ENCODE measurements at places on chromosomes 2 and 18.
A peak's percentile ranks its signal among the peaks of the same experiment; 100 is the strongest.

DNA sequence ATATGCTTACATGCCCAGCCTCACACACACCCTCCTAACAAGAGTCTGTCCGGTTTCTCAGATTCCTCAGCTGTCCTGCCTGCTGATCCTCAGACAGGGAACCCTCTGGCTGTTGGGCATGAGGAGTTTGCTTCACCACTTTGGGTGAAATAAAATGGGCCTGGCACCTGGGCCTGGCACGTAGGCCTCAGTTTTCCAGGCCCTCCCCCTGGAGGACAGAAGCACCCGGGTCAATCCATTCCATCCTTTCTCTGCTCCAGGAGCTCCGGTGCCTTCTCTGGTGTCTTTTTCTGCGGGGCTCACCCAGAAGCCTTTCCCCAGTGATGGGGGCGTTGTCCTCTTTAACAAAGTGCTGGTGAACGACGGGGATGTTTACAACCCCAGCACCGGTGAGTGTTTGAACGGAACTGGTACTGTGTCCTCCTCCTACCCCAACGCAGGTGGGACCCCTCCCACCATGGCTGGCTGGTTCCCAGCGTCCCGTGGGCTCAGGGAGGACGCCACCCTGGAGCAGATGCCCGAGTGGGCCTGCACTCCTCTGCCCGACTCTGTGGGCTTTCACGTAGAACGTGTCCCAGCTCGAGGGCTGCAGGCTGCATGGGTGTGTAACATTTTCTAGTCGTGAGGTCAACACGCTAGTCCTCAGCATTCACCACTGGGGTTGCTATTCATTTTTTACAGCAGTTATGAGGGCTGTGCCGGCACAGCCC is 62.8 kb downstream of the EMILIN2 start:
- DNase-seq = no peak

GRCh38 chr18:68233018-68233417 is 481.9 kb downstream of the TMX3 start:
- no peak for DNase-seq

DNA sequence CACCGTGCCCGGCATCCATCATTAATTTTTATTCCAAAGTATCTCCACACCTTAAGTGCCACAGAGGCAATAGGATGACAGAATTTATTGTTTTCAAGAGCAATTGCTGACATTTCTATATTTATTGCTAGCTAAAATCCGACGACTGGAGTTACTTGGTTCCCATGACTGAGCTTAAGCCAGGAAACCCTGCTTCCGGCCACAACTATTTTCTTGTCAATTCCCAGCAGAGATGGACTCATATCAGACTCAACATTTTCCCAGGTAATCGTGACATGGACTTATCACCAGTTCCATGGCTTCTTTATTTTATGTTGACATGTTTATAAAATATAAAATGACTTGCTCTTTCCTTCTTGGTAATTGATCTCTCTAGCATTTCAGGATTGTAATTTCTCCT is 20.6 kb upstream of the DCDC2C start:
- no peak for DNase-seq

DNA sequence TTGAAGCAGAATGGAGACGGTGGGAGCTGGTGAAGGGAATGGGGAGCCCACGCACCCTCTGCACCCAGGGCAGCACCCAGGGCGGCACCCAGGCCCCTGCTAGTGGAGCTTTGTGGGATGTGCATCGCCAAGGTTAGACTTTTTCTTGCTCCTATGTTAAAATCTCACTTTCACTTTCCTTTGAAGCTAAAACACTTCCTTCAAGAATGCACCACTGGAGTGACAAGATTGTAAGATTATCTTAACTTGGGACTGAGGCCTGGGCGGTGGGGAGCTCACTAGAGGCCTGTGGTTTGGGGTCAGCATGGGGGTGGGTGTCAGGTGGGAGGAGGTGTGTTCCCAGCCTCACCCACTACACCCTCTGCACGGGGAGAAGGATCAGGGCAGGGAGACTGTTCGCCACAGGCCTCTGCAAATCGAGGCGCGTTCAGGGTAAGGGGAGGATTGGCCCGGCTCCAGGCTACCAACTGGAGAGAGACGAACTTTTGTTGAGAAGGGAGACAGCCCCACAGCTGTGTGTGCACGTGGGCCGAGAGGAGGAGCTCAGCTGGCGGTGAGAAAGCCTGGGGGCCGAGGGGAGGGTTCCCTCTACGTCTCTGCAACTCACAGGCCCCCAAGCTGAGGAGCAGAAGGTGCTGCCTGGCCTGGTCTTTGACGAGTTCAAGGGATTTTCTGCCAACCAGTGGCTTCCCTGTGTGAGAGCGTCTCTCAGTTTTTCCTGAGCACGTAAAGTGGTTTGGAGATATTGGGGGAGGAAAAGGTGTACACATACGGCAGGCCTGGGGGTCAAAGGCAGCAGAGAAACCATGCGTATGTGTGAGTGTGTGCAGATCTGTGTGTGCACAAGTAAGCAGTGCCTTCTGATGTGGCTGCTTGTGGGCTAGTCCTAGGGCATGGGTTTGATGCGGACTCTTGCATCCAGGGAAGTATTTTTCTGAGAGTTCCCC is 147.7 kb downstream of the KLHL29 start:
- DNase-seq = peak; percentile 5

GRCh38 chr2:7011356-7012083 is 94.3 kb downstream of the RNF144A start:
- no peak for DNase-seq

DNA sequence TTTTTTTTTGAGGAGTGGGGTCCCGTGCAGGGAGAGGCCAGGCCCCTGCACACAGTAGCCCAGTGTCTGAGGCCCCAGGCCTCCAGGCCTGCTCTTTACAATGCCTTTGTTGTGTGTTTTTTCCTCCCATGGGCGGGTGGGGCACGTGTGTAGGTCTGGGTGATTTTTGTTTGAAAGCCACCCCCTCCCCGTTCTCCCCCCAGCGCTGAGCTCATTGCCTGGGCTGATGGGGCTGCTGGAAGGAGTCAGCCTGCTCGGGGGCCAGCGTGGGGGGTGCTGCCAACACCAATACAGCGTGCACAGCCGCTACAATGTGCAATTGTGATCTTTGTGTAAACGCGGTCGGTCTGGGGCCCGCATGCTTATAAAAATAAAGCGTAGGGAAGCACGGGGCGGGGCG is 142.7 kb downstream of the DYSF start:
- no peak for DNase-seq

DNA sequence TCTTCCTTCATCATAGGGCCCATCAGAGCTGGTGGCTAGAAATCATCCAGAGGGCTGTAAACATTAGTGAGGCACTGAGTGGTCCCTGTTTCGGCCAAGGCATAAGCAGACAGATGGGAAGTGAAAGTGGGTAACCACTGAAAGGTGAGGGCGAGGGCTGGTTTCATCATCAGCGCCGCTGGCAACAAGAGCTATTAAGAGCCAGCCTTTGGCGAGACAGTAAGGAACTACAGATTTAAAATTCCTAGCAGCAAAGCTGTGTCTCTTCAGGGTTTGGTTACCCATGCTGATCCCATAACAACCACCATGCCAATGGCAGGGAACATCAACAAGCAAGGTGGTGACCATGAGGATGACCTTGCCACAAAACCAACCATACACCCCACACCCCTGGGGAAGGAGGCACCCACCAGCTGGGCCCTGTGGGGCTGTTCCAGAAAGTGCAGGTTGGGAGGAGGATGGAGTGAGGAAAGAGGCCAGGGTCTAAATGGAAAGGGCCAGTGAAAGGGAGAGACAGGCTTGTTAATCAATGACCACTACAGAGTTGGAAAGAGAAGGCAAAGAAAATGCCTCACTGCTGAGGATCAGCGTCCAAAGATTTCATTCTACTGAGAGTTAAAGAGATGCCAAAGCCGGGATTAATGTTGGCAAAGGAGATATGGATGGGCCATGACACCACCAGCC is 9.0 kb upstream of the SLC20A1 start:
- DNase-seq = no peak

- DNase-seq = no peak
Measured at GRCh38 chr2:171735991-171736710, 48.9 kb downstream of the DYNC1I2 start.

Measured in T-helper 9 cell (primary cell).